ENCODE measurements at places on chromosomes 2 and 18.

GRCh38 chr2:60735496-60736250 lies 20.4 kb upstream of the PAPOLG start:
- peak; percentile 42 for DNase-seq

GRCh38 chr18:77566604-77567003 lies 317.0 kb downstream of the GALR1 start:
- DNase-seq: no peak

DNA sequence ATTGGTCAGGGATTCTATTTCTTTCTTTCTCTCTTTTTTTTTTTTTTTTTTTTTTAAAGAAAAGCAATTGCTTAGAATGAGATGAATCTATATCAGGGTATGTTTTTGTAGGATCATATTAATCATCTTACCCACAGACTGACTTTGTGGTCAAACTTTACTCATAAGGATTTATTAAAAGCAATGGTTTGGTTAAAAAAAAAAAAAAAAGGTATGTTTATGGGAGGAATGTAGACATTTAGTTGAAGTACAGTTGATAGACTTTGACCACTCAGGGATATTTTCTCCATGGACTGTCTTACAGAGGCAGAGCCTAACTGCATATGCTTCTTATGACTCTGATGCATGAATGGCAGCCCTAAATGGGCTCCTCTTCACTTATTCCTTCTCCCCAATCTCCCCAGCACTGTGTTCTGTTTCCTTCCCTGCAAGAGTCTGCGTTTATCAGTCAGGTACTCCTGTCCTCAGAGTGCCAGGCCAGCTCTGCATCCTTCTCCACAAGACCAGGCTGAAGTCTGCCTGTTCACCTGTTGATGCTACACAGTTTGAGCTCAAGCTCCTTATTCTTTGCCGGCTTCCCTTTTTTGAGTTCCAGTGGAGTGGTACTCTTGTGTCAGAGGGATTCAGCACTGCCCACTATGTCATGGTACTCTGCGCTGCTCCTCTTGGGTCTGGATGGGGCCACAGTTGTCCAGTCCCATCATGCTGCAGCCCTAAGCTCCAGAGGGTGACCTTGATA lies 24.3 kb downstream of the CRIM1 start:
- no peak for DNase-seq

DNA sequence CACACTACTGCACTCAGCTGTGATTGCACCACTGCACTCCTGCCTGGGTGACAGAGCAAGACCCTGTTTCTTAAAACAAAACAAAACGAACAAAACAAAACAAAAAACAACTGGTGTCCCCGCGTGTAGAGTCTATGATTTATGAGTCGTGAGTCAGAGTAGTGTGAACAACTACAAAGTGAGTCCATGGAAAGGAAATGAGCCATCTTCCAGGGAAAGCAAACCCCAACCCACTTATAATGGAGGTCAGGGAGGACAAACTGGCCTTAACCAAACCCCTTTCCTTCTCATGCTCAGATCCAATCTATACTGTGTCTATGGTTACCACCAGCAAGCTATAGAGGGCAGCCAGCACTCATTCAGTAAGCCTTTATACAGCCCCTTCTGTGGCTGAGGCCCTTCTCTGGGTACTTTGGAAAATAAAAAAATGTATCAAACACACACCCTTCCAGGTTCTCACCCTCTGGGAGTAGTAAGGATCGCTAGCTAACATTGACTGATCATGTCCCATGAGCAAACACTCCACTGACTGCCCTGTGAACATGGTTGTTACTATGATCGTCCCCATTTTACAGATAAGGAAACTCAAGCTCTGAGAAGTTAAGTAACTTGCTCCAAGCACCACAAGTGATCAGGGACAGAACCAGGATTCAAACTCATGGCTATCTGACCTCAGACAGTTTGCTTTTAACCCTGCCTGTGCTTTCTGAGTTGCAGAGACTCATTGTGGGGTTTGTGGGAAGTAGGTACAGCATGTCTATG lies 24.7 kb upstream of the COLEC12 start:
- DNase-seq: no peak

GRCh38 chr18:56861244-56861643 lies 210.1 kb downstream of the WDR7 start:
- DNase-seq: no peak

DNA sequence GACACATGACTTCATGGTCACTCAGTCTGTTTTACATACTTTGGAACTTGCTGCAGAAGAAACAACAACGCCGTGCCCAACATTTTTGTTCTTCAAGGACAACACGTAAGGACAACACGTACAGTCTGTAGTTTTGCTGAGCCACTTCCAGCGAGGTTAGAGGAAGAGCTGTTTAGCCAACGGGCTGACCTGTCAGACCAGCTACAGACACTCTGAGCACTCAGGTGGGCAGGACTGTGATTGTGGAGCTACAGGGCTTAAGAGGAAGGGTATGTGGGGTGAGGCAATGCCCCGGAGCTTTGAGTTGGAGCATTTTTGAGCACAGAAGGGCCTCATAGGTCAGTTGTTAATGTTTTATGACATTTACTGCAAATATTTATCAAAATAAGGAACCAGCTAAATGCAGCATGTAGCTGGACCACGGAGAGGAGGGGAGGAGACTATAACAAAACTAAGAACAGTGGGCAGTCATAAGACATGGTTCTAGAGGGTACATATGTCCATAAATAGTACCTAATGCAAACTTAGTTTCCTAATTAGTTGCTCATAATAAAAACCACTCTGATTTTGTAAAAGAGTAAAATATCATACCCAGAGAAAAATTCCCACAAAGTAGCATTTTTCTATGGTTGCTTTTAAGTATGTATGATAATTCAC lies 26.3 kb upstream of the NPC1 start:
- no peak for DNase-seq

DNA sequence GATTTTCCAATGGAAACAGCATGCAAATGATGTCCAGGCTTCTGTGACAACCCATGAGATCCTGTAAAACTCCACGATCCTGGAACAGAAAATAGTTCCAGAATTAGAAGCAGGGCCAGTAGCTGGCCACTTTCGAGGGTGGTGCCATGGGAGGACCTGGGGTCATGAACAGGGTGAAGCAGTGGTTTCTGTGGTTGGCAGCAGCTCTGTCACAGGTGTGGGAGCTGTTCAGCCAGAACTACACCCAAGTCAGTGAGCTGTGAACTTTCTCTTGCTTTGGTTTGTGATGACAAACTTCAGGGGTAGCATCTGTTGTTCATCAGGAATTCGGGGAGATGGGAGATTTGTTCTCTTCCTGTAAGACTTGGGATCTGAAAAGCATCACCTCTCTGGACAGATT lies 314.4 kb upstream of the NT5C1B start:
- DNase-seq: no peak

- DNase-seq: no peak
Measured at GRCh38 chr2:223590964-223591363, 11.2 kb downstream of the SCG2 start.

DNA sequence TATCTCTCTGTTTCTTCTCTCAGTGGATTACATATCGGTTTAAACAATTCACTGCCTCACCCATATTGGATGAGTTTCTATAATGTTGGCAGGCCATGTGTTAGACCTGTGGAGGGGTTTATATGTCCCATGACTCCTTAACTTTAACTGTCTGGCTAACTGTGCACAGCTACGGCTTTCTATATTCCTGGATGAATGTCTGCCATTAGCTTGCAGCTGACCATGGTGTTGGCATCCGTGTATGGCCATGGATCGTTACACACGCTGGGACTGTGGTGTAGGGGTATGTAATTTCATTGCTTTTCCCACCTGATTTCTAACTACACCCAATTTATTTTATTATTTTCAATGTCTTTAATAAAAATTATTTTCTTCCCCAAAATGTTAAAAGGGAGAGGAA lies 3.3 kb upstream of the TANC1 start:
- DNase-seq: no peak

GRCh38 chr2:225190987-225191386 lies 148.7 kb upstream of the DOCK10 start:
- DNase-seq: no peak

DNA sequence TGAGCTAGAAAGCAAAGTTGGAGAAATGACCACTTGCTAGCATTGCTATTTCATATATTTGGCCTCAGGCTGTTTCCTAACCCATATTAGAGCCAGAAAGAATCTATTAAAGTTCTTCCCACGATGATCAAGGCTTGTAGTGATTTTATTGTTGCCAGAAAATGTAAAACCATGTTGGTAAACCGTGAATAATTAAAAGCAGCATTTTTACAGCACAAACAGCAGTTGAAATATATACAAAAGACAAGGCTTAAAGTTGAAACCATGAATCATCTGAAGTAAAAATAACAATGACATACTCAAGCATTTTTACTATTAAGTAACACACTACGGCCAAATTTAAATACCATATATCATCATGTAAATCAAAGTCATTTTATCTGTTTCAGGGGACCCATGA lies 27.7 kb upstream of the DSC3 start:
- DNase-seq: no peak

- DNase-seq: peak; percentile 8
Measured at GRCh38 chr18:57833441-57834101, 30.5 kb upstream of the ATP8B1 start.

DNA sequence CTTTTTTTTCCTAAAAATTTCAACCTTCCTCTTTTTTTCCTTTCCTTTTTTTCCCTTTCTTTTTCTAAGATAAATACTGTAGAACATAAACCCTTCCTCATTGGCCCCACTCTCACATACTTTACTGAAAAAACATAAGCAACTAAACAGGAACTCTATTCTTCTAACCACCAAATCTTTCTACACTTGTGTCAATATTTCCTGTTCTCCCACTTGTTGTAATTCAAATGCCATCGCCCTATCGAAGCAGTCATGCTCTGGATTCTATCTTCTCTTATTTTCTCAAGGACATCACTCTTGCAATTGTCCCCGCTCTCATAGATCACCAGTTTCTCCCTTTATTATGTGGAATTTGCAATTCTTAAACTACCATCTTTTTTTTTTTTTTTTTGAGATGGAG lies 20.2 kb upstream of the SSB start:
- DNase-seq: no peak

DNA sequence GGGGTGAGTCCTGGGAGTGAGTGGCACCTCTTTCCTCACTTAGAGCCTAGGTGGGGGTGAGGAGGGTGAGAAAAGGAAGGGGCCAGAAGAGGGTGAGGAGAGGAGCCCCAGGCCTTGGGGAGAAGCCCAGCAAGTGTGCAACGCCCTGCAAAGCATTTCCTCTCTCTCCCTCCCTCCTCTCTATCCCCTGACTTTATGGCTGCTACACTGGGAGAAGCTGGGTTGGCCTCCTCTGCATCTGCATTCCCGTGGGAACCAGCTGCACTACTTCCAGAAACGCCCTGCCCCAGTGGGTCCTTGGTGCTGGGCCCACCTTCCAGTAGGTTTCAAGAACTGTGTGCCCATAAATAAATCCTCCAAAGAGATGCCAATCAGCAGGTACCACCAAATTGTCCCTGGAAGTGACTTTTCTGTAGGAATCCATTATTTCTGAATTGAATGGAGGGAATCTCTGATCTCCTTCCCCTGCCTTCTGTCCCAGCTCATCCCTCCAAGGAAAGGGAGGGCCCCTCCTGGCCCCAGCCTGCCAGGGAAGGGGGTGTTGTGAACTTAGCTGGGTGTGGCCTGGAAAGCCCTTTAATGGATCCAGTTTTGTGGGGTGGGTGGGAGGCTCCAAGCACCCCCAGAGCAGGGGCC lies 95.7 kb upstream of the BOD1L2 start:
- no peak for DNase-seq

- DNase-seq: no peak
Measured at GRCh38 chr2:149877913-149878312, 290.3 kb upstream of the MMADHC start.

GRCh38 chr18:7743256-7743655 lies 176.1 kb downstream of the PTPRM start:
- no peak for DNase-seq

DNA sequence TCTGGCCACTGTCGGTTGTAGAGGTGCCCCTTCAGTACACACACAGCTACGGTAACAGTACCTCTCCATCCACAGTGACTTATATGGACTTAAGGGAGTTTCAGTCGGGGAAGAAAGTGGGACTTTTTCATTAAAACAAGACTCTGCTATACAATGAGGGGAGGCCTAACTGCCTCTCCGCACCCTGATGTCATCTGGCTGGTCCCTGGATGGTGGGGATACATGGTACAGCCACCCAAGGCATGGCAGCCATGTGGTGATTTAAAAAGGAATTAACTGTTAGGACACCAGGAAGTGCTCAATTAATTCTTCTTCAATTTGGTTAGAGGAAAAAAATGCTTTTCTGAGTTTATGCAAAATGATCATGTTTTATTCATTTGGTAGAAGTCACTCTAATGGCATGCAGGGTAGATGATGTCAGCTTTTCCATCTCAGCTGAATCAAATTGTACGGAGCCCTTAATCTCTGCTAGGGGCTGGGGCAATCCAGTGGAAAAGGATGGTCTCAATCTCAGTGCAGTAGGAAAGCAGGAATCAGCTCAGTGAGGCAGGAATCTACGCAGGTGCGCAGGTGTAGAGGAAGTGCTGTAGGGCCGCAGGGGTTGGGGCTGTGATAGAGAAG lies 243.9 kb downstream of the PRKCE start:
- no peak for DNase-seq

GRCh38 chr18:33557706-33558105 lies 20.3 kb upstream of the ASXL3 start:
- no peak for DNase-seq

DNA sequence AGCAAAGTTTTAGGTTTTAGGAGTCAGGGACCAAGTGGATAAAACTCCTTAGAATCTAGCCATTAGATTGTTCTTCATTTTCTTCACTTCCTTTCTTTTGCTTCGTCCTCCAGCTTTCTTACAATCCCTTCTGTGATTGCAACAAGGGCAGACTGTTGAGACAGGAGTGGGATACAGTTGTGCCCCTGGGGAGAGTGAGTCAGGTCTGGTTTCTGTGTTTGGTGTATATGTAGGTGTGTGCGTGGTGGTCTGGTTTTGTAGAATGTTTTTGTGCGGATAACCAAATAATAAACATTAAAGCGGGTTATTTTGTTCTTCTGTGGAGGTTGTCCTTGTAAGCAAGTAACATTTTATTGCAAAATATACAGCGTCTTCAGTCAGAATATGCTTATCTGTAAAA lies 7.3 kb downstream of the INSIG2 start:
- no peak for DNase-seq

DNA sequence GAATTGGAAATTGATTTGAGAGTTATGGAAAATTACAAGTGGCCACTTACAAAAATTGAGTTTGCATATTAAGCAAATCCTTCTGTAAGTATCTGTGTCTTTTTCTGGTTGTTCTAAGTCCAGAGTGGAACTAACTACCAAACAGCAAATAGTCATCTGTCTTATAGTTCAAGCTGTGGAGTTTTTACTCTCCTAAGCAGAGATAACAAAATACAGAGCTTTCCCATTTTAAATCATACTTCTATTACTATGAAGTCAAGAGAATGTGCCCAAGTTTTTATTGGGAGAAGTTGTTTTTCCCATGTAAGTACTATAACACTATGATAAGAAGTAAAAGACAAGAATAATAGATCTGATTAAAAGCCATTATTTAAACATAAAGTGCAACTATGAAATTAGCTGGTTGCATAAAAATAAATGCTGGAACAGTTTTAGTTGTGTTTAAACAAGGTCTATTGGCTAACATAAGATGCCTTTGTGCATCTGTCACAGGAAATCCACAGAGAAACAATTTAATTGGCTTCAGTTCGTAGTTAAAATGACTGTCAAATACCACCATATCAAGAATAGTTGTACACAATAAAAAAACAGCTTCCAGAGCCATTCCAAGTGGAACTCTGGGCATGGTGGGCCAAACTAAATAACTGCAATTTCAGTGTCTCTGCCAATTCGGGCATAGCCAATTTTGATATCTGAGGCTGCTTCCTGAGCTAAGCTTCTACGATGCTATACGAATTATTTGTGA lies 1467.4 kb upstream of the NXPH2 start:
- no peak for DNase-seq

Measured in CD4-positive, alpha-beta T cell treated with Interleukin-6 for 4 hours (primary cell).